ENCODE measurements at places on chromosomes 12 and 14.

- DNase-seq: no peak
Observed at GRCh38 chr14:31476131-31476866, 11.5 kb downstream of the GPR33 start.

DNA sequence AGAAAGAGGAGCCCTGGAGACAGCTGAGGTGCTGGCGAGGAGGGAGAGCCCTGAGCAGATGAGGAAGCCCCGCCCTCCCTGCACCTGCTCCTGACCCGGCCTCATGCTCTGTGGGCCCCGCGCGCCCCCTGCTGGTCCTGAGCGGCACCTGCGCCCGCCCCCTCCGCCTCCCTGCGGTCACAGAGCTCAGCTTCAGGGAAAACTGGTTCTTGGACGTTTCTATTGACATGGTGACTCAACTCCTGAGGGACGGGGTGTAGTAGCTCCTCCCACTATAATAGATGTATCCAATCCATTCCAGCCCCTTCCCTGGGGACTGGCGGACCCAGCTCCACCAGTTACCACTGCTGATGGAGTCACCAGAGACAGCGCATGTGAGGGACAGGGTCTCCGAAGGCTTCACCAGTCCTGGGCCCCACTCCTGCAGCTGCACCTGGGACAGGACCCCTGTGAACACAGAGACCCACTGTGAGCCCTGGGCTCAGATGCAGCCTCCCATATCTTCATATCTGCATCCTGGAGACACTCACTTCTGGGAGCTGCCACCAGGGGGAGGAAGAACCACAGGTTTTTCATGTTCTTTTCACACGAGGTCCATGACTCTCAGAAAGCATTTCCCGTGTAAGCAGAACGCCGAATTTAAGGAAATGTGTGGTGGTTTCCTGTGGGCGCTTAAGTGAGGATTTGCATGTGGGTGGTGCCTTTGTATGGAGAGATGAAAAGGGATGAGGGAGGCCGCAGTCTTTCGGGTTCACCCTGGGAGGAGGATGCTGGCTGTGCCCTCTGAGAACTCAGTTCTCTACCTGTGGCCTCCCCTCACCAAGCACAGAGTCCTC lies 1346.4 kb downstream of the TMEM121 start:
- DNase-seq: peak; percentile 71

DNA sequence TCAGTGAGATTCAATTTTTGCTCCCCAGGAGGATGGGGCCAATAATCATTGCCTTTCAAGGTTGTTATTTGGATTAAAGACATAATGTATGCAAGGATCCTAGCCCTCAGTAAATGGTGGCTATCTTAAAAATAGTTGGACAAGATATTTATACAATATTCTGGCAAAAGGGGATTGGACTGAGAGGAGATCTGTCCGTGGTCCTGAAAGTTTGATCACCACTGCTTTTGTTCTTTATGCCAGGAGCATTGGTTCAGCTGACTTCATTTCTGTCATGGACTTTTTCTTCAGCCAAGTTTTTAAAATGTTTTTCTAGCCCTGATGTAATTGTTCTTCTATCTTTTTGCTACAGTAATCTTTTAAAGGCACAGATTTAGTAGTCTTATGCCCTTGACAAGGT lies 70.2 kb upstream of the TCL1A start:
- no peak for DNase-seq

GRCh38 chr14:75649337-75649736 lies 11.3 kb downstream of the ERG28 start:
- DNase-seq: no peak

GRCh38 chr12:2061402-2061801 lies 8.6 kb downstream of the CACNA1C start:
- no peak for DNase-seq

DNA sequence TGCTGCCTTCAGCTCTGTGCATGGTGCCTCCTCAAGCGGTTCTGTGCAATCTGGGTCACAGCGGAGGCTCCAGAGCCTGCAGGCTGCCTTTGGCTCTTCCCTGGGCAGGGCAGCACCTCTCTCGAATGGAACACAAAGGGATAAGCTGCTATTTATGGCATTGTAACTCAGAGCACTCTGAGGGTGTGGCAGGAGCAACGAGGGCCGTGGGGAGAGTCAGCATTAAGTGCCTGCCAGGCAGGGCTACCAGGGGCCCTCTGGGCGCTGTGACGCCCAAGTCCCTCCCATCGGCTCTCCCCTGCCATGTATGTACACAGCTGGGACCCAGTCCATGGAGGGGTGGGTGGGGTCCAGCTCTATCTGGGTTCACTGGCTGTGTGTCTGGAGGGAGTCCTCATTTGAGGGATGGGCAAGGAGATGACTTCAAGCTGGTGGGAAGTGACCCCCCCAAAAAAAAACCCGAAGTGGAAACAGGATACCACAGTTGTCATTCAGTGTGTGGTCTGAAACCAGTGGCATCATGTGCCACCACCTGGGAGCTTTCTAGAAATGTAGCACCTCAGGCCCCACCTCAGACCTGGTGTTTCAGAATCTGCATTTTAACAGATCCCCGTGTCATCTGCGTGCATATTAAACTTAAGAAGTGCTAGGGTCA lies 44.0 kb upstream of the OAS1 start:
- no peak for DNase-seq

- no peak for DNase-seq
Observed at GRCh38 chr14:99282261-99283050, 10.5 kb upstream of the BCL11B start.

DNA sequence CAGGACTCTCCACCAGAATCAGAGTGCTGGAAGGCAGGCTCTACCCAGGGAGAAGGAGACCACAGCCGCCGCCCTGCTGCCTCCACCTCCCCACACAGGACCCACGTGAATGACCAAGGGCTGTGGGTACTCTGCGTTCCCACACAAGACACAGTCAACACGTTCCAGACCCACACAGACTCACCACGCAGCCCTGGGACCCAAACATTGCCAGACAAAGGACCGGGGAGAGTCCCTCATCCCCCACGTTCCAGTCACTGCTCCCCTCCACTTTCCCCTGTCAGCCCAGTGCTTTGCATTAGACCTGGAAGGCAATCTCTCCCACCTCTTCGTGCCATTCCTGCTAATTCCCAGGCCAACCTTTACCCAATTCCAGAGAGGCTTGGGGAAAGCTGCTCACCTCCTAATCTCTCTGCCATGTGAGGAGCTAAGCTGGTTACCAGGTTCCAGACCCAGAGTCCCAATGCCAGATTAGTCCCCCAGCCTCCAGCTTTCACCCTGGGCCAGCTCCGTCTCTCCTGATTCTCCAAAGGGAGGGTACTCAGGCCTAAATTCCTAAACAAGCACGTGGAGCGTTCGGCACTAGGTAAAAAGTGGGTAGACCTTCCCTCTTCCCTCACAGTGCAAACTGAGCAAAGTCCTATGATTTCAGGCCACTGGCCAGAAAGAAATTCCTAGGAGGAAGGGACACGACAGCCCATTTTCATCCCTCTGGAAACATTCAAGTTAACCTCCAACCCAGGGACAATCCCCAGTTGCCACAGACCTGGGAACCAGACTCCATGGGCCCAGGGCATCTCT lies 4.9 kb downstream of the SLC6A13 start:
- no peak for DNase-seq

- no peak for DNase-seq
Observed at GRCh38 chr12:97016163-97016562, 109.1 kb downstream of the NEDD1 start.

- no peak for DNase-seq
Observed at GRCh38 chr12:109589240-109589590, 15.6 kb downstream of the MVK start.

- DNase-seq: no peak
Observed at GRCh38 chr12:116040402-116040801, 237.1 kb downstream of the MED13L start.

GRCh38 chr14:93430315-93431035 lies at the start of gene UNC79:
Gene UNC79 (plus strand): TSS chr14:93430939. CDS start chr14:93431030, 91 bp downstream.
- no peak for DNase-seq

- no peak for DNase-seq
Observed at GRCh38 chr14:102853648-102854047, 68.8 kb upstream of the AMN start.

GRCh38 chr12:130568501-130568900 lies 147.6 kb downstream of the RIMBP2 start:
- DNase-seq: no peak

DNA sequence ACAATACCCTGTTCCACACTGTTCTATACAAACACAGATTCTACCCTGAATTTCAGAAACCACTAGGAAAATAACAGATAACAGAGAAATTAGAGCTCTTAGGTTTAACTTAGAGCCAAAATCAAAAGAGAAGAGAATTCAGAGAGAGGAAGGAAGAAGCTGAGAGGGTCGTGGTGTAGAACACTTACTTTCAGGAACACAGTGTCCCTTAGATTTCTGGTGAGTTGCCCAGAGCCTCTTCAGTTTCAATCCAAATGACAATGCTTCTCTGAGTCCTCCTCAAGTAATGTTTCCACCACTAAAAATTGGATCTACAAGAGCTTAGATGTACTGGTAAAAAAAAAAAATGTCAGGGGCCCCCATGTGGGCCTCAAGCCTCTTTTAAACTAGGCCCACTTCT lies 2.6 kb downstream of the YAF2 start:
- no peak for DNase-seq

DNA sequence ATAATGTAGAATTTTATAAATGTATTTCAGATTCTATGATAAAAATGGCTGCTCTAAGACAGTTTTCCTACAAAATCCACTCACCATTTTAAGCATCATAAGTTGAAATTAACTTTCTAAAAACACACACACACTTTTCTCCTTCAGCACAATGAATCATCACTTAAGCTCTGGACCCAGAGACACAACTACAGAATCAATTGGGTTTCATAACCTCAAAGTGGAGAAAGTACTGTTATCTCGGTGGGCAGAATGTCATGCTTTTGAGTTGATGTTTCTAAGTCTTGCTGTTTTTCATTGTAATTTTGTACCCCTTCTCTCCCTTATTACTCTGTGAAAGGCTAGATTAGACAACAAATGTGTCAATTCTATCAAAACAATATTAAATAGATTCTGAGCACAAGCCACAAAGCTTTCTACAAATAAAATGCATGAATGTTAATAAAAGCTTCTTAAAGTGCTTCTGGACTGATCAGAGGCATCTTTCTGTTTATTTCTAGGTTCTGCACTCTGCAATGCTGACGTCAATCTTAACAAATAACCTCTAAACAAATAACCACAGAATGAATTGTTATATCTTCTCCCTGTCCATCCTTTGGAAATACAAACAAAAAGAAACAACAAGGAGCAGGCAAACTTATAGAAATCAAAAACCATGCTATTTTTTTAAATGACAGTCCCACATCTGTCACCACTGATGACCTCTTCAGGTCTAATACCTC lies 8.2 kb downstream of the IPO8 start:
- no peak for DNase-seq

- no peak for DNase-seq
Observed at GRCh38 chr14:56202256-56202655, 84.0 kb downstream of the PELI2 start.

- no peak for DNase-seq
Observed at GRCh38 chr14:90454041-90455000, 57.5 kb downstream of the CALM1 start.

DNA sequence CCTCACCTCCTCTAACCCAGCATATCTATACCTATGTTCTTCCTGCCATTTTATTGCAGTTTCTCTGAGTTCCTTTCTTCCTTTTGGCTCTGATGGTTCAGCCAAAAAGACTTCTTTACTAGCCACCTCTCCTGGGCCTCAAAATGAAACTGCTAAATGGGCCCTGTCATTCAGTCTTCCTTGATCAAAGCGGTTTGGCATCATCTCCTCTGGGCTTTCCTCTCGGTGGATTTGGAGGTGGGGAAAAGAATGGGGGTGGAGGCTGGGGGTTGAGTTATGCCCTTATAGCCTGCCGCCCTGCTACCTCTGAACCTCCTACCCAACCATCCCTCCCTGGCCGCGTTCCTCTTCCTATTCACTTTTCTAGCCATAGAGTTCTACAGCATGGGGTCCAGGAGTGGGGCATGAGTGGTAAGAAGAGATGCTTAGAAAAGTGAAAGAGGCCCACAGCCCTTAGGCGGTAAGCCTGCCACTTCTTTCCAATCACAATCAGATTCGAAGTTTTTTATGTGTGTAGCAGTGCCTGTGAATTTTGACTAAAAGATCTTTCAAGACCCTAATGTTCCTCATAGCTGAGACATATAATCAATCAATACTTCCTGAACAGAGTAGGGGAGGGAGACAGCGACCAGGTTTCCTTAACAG lies 2.5 kb downstream of the AJUBA start:
- DNase-seq: no peak

DNA sequence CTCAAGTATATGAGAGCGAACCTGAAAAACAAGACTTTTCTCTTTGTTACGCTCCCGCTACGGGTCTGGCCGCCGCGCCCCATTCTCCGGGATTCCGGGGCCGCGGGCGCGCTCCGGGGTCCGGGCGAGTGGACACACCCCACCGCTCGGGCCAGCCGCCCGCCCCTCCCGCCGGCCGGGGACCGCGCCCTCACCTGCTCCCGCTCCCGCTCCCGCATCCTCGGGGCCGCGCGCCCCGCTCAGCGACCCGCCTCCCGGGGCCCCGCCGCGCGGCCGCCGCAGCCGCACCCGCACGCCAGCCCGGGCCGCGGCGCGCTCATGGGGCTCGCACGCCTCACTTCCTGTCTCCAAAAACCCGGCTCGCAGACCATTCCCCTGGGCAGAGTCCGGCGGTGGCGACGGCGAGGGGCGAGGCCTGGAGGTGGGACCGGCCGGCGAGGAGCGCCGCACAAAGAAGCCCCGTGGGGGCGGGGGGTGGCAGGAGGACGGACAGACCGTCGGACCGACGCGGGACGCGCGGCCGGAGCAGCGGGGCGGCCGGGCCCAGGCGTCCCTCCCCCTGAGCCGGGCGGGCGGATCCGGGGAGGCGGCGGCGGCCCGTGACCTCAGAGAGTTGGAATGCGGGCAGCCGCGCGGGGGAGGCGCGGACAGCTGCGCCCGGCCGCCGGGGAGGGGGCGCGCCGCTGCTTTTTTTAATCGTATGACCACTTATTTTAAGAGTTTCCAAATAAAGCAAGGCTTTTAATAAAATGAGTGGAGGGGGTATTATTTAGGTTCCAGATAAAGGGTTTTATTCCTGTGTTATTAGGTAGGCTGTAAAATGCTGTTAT lies at the start of gene PTPN21:
PTPN21 (minus strand) TSS at position 551 of the 830 bp plus-strand sequence. CDS start 4,590 bp downstream, outside the sequence.
- no peak for DNase-seq

DNA sequence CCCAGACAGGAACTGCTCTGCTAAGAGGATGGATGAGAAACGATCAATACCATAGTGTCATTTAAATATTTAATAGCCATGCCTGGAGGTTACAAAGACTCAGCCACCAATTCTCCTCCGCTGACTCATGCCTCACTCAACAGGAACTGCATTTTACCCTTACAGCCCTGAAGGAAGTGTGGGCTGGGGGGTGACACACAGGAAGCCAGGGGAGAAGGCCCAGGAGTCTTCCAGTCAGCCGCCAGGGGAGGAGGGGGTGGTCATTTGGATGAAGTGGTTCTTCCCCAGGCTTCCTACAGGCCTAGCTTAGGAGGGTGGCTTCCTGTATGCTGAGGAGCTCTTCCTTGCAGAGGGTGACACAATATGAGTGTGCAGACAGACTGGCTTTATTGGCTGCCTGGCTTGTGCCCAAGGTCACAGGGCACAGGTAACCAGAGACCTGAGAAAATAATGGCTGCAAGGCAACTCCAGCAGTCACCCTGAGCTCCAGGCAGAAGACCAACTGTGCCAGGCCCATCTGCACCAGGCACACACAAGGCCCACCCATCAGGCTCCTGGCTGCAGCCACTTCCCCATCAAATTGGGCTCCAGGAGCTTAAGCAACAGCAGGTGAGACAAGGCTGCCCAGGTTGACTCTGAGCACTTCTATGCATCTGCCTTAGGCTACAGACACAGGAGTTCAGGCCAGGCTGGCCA lies 30.6 kb upstream of the RPLP0 start:
- peak; percentile 55 for DNase-seq

- no peak for DNase-seq
Observed at GRCh38 chr12:127162902-127163301, 1104.1 kb upstream of the TMEM132C start.

GRCh38 chr12:110281549-110282299 lies 677 bp downstream of the ATP2A2 start:
- peak; percentile 39 for DNase-seq

All from activated T-helper 1 cell treated with anti-CD3 and anti-CD28 coated beads, Interleukin-2, amount 50 U/mL, for 16 hours (primary cell).